Neural progenitor cell (in vitro differentiated cells): ENCODE measurements at places on chromosomes 4 and X. TPM values are rescaled to one million over a fixed set of nuclear protein-coding genes. Genes with fewer than 3 reads are reported as not detected.

DNA sequence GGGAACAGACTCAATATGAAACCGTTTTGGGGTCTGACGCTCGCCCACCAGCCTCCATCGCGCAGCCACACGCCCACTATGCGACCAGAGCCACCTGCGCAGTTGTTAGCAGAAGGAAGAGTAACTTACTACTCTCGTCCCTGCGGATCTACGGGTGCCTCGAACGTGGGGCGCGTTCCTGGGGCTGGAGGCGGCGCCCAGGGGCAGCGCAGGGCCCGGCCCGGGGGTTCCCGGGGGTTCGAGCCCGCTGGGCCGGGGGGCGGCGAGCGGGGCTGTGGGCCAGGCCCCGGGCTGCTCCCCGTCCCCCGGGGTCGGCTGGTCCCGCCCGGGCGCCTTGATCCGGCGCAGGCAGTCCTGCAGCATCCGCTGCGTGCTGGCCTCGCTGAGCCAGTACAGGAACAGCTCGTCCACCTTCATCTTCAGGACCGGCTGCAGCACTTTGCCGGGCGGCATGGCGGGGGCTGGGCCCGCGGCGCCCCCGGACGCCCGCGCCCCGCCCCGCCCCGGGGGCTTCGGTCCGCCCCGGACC lies 404 bp downstream of the PPP2R3B start:
- peak; percentile 41 for DNase-seq

DNA sequence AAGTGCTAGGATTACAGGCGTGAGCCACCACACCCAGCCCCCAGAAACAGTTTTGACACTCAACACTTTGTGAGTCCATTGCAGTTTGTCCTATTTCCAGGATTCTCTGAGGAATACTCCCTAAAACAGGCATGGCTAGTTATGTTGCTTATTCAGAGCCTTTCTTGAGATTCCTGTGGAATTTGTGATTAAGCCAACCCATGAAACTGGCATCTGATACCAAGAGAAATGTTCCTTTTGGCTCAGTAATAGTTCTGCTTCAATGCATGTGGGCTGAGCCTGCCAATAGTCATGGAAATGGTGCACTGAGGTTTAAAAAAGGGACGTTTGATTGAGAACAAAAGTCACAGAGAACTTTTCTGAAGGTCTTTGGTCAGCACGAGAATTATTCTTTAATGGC lies 241.7 kb downstream of the PPP1R2C start:
- no peak for DNase-seq

DNA sequence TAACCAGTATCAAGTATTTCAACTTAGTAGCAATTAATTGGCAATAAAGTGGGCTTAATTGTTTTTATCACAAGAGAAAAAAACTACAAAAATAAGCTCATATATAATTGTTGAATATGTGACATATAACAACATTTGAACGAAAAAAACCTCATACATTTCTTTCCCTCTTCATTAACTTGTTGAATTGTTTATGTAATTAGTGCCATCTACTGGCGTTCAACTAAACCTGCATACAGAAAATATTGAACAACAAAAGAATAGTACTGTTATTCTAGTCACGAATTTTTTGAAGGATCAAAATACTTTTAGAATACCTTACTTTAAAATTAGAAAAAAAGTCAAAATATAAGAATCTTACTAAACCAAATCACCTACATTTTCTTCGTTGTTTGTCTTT lies 586.5 kb upstream of the FTHL17 start:
- no peak for DNase-seq

DNA sequence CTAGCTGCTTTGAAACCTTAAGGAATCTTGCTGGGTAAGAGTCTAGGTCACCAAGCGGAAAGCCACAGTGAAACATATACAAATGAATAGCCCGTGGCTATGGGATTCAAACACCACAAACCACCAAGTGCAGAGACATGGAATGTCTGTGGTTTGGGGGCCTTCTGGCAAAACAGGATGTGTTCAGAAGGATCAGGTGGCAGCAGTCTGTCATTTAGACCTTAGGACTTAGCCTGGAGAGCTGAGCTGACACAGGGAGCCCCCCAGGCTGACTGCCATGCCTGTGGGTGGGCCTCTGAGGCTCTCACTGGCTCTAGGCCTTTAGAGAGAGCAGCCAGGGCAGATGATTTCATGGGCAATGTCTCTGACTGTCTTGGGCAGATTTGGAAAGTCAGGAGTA lies 225.6 kb downstream of the FBXW7 start:
- DNase-seq = no peak

- no peak for DNase-seq
Observed at GRCh38 chr4:26899991-26900390, 39.4 kb downstream of the STIM2 start.

DNA sequence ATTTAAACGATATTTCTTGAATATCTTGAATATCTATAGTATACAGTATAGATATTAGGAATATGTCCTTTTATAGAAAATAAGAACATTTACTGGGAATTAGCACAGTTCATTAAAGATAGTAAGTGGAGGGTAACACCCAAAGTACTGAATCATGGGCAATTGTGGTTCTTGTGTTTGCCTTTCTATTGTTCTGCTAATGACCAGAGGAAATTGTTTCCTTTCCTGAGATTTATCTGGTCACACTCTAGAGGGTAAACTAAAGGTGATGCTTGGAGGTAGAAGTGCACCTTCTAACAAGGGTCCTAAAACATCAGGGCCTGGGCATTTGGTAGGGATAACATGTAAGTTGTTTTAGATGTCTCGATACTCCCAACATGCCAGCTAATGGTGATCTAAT lies 241.3 kb upstream of the SFRP2 start:
- no peak for DNase-seq

DNA sequence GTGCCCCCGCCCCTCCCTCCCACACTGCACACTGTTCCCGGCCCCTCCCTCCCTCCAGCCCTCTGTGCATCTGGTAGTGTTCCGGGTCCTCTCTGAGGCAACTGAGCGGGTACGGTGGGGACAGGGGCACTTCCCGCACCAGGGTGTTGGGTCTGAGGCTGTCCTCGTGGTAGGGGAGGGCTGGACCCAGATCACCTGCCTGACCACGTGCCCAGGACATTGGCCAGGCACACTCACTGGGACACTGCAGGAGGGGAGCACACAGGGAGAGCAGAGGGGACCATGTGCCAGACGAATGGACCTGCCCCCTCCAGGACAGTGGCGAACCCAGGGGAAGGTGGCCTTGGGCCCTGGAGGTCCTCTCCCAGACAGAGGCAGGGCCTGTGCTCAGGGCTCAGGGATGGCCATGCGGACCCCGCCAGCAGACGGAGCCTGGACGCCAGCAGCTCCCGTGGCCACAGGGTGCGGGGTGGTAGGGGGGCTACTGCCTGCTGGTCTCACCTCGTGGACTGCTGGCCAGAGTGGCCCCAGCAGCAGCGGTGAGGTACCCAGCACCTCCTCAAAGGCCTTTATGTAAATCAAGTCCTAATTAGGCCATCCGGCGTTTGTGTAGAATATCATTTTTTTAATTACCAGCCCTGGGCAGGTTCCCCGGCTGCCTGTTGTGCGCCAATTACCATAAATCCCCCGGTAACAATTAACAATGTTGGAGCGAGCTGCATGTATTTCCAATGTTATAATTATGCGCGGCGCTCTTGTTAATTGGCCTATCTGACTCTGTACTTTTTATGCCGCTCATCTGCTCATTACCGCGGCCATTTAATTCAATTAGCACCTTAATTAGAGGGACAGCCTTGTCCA lies 106.9 kb downstream of the FAM53A start:
- DNase-seq = peak; percentile 42

GRCh38 chr4:103482893-103483292 lies 236.9 kb downstream of the TACR3 start:
- no peak for DNase-seq

DNA sequence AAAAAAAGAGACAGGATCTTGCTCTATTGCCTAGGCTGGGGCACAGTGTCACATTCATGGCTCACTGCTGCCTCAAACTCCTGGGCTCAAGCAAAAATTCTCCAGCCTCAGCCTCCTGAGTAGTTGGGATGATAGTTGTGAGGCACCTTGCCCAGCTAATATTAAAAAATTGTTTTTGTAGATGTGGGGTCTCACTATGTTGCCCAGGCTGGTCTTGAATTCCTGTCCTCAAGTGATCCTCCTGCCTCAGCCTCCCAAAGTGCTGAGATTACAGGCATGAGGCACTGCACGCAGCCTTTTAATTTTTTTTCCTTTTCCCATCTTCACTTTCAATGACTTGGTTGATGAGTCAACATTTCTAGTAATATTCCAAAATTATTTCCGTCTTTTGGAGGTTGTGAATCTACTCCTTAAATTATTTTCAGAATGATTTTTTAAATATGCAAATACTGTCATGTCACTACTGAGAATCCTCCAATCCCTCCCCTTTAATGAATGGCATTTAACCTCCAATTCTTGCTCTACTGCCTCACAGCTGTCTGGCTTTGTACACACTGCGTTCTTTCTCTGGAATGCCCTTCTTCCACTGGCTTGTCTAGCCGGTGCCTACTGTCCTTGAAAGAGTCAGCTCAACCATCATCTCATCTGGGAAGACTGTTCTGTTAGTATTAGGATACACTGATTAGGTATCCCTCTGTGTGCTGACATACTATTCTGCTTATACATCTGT lies 27.5 kb upstream of the DCTD start:
- no peak for DNase-seq

- DNase-seq = no peak
Observed at GRCh38 chrX:129574214-129574613, 34.2 kb downstream of the OCRL start.

DNA sequence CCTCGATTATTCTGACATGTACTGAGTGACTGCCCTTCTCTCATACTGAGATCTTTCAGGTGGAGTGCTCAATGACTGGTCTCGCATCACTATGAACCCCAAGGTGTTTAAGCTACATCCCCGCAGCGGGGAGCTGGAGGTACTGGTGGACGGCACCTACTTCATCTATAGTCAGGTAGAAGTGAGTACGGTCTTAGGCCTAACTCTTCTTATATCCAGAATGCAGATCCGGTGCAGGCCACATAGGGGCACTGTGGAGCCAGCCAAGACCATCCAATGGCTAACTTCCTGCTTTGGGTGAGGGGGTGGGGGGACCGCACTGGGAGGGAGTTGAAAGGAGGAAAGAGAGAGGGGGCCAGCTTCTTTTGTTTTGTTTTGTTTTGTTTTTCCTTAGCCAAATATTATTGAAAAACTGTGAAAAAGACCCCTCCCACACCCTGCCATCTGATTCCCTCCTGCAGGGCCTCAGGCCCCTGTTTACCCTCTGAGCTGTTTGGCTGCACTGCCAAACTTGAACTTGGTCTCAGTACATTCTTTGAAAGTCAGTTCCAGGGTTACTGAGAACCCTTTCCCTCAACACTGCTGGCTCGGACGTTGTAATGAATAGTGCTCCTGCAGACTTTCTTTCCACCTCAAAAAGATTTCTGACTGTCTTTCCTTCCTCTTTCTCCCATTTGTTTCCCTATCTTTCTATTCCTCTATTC lies 16.2 kb downstream of the AWAT2 start:
- DNase-seq = peak; percentile 57

DNA sequence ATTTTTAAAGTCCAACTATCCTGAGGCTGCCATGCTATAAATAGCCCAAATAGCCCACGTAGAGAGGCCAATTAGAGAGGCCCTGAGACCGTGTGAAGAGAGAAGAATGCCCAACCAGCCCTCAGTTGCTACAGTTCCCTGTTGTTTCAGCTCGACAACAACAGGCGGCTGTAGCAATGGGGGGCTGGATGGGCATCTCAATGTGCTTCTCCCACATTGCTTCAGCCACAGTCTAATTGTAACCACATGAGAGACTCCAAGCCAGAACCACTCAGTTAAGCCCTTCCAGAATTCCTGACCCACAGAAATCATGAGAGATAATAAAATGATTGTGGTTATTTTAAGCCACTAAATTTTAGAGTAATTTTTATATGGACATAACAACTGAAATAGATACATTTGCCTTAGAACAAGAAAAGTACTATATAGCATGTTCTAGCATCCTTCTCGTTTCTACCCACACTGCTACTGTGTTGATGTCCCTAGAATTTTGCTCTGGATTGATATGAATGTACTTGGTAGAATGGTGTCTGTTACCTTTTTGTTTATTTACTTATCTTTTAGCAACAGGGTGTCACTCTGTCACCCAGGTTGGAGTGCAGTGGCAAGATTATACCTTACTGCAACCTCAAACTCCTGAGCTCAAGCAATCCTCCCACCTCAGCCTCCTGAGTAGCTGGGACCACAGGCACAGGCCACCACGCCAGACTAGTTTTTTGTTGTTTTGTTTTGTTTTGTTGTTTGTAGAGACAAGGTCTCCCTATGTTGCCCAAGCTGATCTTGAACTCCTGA lies 436.4 kb downstream of the BCOR start:
- no peak for DNase-seq

GRCh38 chr4:108361886-108362285 lies 193.2 kb upstream of the LEF1 start:
- no peak for DNase-seq

- no peak for DNase-seq
Observed at GRCh38 chrX:71617742-71618141, 569 bp downstream of the CXCR3 start.

GRCh38 chr4:8150152-8151090 lies 8.2 kb downstream of the ABLIM2 start:
- no peak for DNase-seq

DNA sequence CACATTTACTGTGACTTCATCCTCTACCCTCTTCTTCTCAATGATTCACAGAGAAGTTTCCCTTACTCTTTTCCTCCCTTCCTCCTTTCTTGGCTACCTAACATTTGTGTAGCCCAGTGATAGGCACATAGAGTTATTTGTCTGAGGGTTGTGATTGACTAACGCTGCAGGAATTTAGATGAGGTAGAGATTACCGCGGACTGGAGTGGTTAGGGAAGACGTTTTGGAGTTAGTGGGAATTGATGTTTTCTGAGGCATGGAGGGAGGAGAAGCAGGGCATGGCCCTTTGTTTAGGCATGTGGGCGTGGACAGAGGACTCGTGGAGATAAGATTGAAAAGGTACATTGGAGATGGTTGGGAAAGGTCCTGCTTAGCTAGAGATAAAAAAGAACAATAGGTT lies 246.7 kb downstream of the GPAT3 start:
- DNase-seq = no peak

DNA sequence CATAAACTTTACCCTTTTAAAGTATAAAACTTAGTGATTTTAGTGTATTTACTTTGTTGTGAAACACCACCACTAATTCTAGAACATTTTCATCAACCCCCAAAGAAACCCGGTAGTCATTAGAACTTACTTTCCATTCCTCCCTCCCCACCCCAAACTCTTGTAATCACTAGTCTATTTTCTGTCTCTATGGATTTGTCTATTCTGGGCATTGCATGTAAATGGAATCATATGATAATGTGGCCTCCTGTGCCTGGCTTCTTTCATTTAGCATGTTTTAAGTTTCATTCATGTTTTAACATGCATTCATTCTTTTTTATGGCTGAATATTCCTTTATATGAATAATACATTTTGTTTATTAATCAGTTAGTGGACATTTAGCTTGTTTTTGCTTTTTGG lies 27.8 kb downstream of the BMP2K start:
- no peak for DNase-seq

GRCh38 chr4:135269125-135269890 lies 1067.7 kb upstream of the PABPC4L start:
- DNase-seq = no peak

- no peak for DNase-seq
Observed at GRCh38 chr4:184355111-184355604, 119.2 kb downstream of the IRF2 start.

GRCh38 chrX:96713303-96713702 lies 28.7 kb downstream of the DIAPH2 start:
- DNase-seq = no peak

Gene DMP1
- total RNA-seq = not detected in 2 replicates

Gene TEX13D
- total RNA-seq = not detected in 2 replicates

Gene TLR6
- total RNA-seq = 0.06 and 0.07 TPM in 2 replicates

Gene RASSF6
- not detected in 2 replicates for total RNA-seq

Gene L1CAM
- 0.49 and 1.7 TPM in 2 replicates for total RNA-seq

Gene F8A2
- total RNA-seq = not detected in 2 replicates

Gene POU4F2
- total RNA-seq = not detected in 2 replicates

Gene FGFBP2
- total RNA-seq = 0.15 and 1.6 TPM in 2 replicates

Gene DCAF12L1
- 0.77 and 2.0 TPM in 2 replicates for total RNA-seq

Gene DCHS2
- total RNA-seq = 0.43 and 0.71 TPM in 2 replicates

Gene XK
- total RNA-seq = 1.0 and 1.3 TPM in 2 replicates
